GM12878 (cell line): ENCODE measurements at places on chromosomes 12 and 14.

DNA sequence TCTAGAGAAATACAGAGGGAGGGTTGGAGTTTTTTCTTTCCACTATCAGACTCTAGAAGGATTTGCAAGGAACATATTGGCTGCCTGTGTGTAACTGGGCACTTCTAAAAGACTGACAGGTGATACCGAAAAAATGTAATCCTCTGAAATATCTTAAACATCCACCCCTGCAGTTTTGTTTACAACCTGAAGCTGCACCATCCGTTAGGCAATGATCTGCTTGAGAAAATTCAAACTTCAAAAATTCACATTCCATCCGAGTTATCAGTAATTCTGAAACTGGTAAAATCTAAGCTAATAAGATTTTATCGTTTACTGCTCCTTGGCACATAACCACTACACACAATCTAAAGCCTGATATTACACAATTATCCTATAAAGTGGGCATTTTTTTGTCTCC, 528.6 kb downstream of the FUT8 start:
- H3K4me1 ChIP-seq: no peaks in the 10 kb centered on the region
- no peak for DNase-seq
- no peaks in the 10 kb centered on the region for H3K36me3 ChIP-seq
- no peak overlapping the region for H3K27ac ChIP-seq
- H3K27me3 ChIP-seq: no peaks in the 10 kb centered on the region; the same call in 1 of the 2 replicates

- no peak overlapping the region for H3K4me3 ChIP-seq
- H3K36me3 ChIP-seq: no peaks in the 10 kb centered on the region
- H3K27me3 ChIP-seq: no peaks in the 10 kb centered on the region
- no peak overlapping the region for H3K27ac ChIP-seq
Observed at GRCh38 chr12:43453761-43454160, 98.2 kb downstream of the ADAMTS20 start.

DNA sequence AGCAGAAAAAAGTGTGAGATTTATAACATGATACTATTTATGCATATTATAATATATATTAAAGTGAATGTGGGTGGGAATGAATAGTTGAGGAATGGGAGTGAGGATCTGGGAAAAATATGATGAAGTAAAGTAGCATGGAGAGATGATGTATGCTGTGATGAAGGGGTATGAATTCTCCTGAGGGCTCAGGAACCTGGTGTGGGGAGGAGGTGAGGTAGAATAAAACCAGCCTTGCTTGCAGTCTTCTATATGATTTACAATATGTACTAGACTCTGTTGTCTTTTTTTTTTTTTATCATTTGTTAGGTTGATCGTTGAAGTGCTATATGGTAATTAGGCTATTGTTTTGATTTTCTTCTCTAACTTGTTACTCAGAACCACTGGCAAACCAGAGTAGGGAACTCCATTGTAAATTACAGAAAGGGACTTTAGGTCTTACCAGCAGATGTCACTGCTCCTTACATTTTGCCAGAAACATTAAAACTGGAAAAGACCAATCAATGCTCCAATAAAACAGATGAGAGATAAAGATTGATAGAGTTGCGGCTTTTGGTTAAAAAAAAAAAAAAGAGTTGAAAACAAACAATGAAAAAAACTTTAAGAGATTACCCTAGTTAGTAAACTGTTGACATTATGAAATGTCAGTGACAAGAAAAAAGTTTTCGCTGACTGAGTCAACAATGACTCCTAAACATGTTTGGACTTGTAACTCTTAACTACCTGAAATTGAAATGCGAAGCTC, 39.9 kb downstream of the ATL1 start:
- no peaks in the 10 kb centered on the region for H3K4me1 ChIP-seq
- DNase-seq: no peak
- H3K27me3 ChIP-seq: no peaks in the 10 kb centered on the region
- H3K4me3 ChIP-seq: no peak overlapping the region
- H3K27ac ChIP-seq: no peak overlapping the region

DNA sequence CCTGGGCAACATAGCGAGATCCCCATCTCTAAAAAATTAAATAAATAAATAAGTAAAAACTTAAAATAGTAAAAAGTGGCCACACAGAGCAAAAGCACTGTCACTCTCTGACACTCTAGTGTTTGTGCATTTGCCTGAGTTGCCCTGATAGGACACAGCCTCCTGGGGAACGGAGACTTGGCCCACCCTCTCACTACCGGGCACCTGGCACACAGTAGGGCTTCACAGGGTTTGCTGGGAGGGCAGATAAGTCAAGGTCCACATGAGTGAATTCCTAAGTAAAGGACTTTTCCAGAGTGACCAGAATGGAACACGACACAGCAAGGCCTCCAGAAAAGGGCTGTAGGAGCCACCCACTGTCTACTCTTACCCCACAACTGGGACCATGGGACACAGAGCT, 54.3 kb downstream of the SCARB1 start:
- H3K4me1 ChIP-seq: no peaks in the 10 kb centered on the region
- no peaks in the 10 kb centered on the region for H3K27me3 ChIP-seq
- H3K36me3 ChIP-seq: peaks cover 50% of the 10 kb centered on the region
- H3K27ac ChIP-seq: no peak overlapping the region
- H3K4me3 ChIP-seq: no peak overlapping the region
- DNase-seq: no peak

GRCh38 chr14:51328064-51328771, 88.2 kb downstream of the TMX1 start:
- no peak overlapping the region for H3K27ac ChIP-seq
- no peak overlapping the region for H3K4me3 ChIP-seq
- H3K36me3 ChIP-seq: no peaks in the 10 kb centered on the region
- peaks cover 3% of the 10 kb centered on the region; the same call in 1 of the 2 replicates for H3K27me3 ChIP-seq
- no peak for DNase-seq
- no peaks in the 10 kb centered on the region for H3K4me1 ChIP-seq

- H3K4me1 ChIP-seq: no peaks in the 10 kb centered on the region
- no peak overlapping the region for H3K4me3 ChIP-seq
- H3K27ac ChIP-seq: no peak overlapping the region
- no peak for DNase-seq
- no peaks in the 10 kb centered on the region for H3K36me3 ChIP-seq
Observed at GRCh38 chr12:3772380-3772779, 19.5 kb upstream of the CRACR2A start.

GRCh38 chr12:80058586-80058985, 40.8 kb upstream of the OTOGL start:
- H3K27ac ChIP-seq: no peak overlapping the region
- no peak overlapping the region for H3K4me3 ChIP-seq
- no peaks in the 10 kb centered on the region for H3K4me1 ChIP-seq

GRCh38 chr14:60266021-60266937, 17.3 kb downstream of the PPM1A start:
- DNase-seq: no peak
- no peaks in the 10 kb centered on the region; the same call in 1 of the 2 replicates for H3K36me3 ChIP-seq
- no peak overlapping the region for H3K4me3 ChIP-seq
- H3K27me3 ChIP-seq: no peaks in the 10 kb centered on the region
- H3K4me1 ChIP-seq: no peaks in the 10 kb centered on the region

DNA sequence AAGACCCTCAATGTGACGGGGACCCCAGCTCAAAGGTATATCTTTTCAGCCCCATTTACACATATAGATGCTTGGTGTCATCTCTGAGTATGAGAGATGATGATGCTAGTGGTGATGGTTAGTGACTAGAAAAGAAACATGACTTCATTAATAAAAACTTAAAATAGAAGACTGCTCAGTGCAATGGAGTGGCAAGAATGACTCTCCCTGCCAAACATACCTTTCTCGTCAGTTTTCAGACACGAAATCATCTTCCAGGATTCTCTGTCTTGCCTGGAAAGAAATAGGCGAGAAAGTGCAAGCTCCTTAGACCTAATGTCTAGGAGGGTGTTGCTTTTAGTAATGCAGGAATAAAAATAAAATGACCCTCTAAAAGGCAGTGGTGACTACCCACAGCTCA, 71.7 kb downstream of the TPH2 start:
- no peak overlapping the region for H3K27ac ChIP-seq
- no peaks in the 10 kb centered on the region for H3K36me3 ChIP-seq
- DNase-seq: no peak
- no peaks in the 10 kb centered on the region for H3K4me1 ChIP-seq
- no peaks in the 10 kb centered on the region for H3K27me3 ChIP-seq

- H3K4me3 ChIP-seq: no peak overlapping the region
- H3K27ac ChIP-seq: no peak overlapping the region
Observed at GRCh38 chr12:88553941-88554658, 26.2 kb downstream of the KITLG start.

DNA sequence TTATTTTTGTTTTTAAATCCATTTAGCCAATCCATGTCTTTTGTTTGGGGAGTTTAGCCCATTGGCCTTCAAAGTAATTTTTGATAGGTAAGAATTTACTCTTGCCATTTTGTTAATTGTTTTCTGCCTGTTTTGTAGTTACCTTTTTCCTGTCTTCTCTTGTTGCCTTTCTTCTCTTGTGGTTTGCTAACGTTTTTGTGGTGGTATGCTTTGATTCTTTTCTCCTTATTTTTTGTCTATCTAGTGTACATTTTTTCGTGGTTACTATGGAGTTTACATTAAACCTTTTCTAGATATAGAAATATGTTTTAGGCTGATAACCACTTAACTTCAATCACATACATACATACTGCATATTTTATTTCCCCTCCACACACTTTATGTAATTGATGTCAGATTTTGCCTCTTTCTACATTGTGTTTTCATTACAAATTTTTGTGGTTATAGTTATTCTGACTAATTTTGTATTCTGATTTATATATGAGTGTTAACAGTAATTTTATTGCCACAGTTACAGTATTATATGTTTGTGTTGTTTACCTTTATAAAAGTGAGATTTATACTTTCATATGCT, 19.2 kb upstream of the PPP1R12A start:
- H3K27ac ChIP-seq: no peak overlapping the region
- no peak overlapping the region for H3K4me3 ChIP-seq
- H3K36me3 ChIP-seq: no peaks in the 10 kb centered on the region
- no peaks in the 10 kb centered on the region for H3K4me1 ChIP-seq

DNA sequence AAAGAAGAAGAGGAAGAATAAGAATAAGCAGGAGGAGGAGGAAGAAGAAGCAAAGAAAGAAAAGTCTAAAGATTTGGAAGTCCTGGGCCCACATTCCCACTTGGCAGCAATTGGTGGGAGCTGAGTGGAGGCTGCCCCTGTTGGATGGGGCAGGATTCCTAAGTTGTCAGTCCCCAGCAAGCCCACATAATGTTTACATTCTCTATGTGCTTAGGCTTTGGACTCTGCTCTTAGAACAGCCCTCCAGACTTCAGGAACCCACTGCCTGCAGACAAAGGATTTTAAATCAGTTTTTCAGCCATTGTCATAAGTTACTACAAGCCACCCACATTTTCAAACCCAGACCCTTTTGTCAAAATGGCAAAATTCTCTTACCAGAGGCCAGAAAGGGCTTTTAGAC, 92.0 kb downstream of the OTX2 start:
- no peaks in the 10 kb centered on the region for H3K4me1 ChIP-seq
- H3K36me3 ChIP-seq: no peaks in the 10 kb centered on the region
- no peak overlapping the region for H3K4me3 ChIP-seq
- H3K27ac ChIP-seq: no peak overlapping the region
- H3K27me3 ChIP-seq: no peaks in the 10 kb centered on the region
- DNase-seq: no peak

DNA sequence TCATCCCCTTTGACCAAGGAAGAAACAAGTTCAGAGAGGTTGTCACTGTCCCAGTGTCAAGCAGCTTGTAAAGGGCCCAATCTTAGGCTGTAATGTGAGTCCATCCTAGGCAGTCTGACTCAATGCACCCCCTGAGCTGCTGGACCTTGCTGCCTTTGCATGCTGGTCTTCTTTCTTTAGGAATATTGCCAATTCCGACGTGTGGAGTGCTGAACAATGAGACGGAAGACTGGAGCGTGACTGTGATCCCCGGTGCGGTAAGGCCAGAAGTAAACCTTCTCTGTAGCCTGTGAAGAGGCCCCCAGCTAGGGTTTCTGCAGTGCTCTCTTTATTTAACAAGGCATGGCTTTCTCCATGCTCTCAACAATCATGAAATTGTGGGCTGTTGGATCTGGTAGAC, 963 bp downstream of the TCTN2 start:
- H3K36me3 ChIP-seq: no peaks in the 10 kb centered on the region
- no peak overlapping the region for H3K4me3 ChIP-seq
- no peaks in the 10 kb centered on the region for H3K27me3 ChIP-seq
- peaks cover 5% of the 10 kb centered on the region; the same call in 1 of the 2 replicates for H3K4me1 ChIP-seq

- peaks cover 22% of the 10 kb centered on the region for H3K4me1 ChIP-seq
- peak; percentile 30 for DNase-seq
- H3K36me3 ChIP-seq: no peaks in the 10 kb centered on the region; the same call in 1 of the 2 replicates
- H3K27ac ChIP-seq: peak within 1 kb of the TSS; percentile 90
- H3K4me3 ChIP-seq: peak within 1 kb of the TSS; percentile 98
Observed at GRCh38 chr12:48925304-48926011, at the start of gene FKBP11. Gene FKBP11, minus strand, starts transcription at chr12:48925492. Its CDS starts 64 bp downstream, at chr12:48925428.

DNA sequence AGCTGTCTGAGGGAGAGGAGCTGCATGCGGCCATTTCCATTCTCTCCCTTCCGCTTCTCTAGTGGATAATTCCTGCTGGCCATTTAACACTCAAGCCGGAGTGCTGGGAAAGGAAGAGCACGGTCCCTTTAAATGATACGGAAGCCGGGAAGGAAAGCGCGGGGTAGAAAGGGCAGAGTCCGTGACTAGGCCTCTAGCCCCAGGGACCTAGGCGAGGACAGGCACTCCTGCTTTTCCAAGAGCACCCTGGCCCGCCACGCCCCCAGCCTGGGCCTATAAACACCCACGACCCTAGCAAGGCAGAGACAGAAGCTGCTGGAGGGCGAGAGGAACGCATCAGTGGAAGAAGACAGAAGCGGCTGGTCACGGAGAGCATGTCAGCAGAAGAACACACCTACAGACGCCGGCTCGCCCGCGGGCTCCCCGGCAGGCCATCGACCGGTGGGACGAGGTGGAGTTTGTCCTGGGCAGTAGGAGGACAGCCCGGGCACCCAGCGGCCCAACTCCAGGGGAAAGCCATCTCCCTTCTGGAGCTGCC, 1206.6 kb upstream of the TMEM132C start:
- H3K27me3 ChIP-seq: no peaks in the 10 kb centered on the region
- no peaks in the 10 kb centered on the region for H3K4me1 ChIP-seq
- H3K4me3 ChIP-seq: no peak overlapping the region
- no peaks in the 10 kb centered on the region for H3K36me3 ChIP-seq
